GM13977 (cell line): ENCODE measurements at places on chromosomes 4 and X.

GRCh38 chr4:141210168-141210567 lies 10.5 kb upstream of the ZNF330 start:
- DNase-seq: no peak

DNA sequence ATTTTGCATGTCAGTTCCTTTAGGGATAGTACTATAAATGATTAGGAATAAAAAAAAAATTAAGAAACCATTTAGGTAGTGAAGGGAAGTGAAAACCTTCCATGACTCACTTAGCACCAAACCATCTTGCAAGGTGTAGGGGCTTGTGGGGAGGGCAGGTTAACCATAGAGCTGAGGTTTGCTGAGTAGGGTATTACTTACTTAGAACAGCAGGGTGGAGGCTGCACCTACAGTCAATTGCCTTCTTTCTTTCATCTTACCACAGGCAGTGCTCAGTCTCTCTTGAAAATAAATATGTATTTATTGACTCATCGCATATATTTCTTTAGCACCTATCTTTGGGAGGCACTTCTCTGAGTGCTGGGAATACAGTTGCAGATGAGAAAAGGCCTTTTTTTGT lies 104.9 kb upstream of the GIMD1 start:
- DNase-seq: no peak

GRCh38 chr4:118740869-118741268 lies 55.7 kb downstream of the METTL14 start:
- peak; percentile 7 for DNase-seq

DNA sequence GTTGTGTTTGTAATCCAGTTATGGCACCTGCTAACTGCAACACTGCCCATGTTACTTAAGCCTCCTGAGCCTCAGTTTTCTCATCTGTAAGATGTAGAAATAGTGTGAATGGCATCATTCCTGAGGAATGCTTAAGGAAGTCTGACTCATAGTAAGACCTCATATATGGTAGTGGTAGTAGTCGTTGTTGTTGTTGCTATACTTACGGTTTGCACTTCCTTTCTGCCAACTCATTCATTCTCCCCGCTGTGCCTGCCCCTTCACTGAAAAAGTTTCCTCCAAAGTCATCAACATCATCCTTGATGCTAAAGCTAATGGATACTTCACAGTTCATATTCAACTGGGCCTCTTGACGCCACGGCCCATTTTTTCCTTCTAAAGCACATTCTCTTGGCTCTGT lies 54.2 kb upstream of the SPANXN3 start:
- DNase-seq: no peak

DNA sequence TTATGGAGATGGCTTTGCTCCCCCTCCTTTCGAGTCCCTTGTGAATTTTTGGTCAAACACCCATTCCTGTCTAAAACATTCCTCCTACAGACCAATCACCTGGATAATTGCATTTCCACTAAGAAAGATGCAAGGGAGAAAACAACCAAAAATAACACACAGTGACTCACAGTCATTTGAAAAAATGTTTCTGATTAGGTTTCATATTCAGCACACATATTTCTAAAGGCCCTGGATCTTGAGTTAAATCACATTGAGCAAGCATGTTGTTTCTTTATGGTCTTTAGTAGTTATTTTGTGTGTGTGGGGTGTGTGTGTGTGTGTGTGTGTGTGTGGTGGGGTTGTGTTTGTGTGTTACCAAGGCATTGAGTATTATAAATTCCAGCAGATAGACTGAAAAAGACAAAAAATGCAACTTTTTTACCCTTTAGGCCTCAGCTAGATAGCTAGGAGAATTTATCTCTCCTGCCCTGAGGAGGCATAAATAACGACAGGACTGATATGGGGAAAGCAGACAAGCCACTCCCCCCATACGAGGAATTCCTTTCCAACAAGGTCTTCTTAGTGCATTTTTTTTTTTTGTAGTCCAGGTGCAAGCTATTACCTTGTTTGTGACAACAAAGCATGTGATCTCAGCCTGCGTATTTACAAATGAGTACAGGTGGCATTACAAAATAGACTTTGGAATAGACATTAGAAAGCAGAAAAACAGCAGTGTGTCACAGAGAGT lies 265.4 kb upstream of the ADGRL3 start:
- no peak for DNase-seq

GRCh38 chrX:78455901-78456300 lies 128.5 kb upstream of the CYSLTR1 start:
- DNase-seq: no peak

- no peak for DNase-seq
Observed at GRCh38 chr4:138049355-138049754, 192.8 kb downstream of the SLC7A11 start.

GRCh38 chr4:185036842-185037241 lies 18.6 kb downstream of the HELT start:
- no peak for DNase-seq

DNA sequence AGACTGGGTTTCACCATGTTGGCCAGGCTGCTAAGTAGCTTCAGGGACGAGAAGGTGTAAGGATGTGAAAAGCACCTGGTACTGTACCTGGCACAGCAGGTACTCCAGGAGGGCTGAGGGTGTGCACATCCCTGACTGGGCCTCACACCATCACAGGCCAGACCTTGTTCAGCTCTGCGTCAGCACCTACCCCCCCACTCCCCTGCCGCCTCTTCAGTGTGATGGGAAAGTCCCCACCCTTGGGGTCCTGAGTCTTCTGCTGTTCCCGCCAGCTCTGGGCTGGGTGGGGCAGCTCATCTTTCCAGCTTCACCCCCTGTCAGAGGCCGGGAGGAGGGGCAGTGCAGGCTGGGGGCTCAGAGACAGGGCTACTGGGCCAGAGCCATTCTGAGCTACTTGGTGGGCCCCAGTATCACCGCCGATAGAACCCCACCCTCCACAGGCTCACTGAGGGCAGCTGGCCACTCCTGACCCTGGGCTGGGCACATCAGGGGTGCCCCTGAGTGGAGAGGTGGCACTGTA lies 6.7 kb upstream of the SH3BP2 start:
- DNase-seq: peak; percentile 73

DNA sequence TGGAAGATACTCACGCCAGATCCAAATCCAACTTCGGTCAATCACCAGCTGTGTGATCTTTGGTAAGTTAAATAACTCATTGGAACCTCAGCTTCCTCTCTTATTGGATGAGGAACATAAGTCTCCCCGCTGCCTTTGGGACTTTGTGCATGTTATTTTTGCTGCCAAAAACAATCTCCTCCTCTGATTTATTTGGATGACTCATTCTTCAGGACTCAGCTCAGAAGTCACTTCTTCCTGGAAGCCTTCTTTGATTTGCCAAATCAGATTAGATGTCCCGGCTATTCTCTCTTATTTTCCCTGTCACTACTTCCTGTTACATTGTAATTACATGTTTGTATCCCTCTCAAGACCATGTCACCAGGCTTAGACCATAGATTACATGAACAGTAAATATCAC lies 138.0 kb upstream of the BOD1L1 start:
- DNase-seq: no peak

DNA sequence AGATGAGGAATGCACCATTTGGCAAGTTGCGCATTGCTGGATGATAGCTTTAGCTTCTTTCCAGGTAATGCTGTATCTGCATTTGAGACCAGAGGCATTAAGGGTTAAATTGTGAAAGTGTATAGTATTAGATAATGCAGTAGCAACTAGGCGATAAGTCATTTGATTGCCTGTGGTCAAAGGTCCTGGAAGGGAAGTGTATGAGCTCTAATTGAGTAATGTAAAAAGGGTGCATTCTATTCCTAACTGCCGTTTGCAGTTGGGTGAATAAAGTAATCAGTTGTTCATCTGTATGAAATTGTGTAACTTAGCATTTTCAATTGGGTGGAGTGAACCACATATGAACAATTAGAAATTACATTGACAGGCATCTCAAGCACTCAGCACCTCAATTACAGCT lies 54.5 kb upstream of the WDR1 start:
- no peak for DNase-seq

- DNase-seq: no peak
Observed at GRCh38 chrX:17488036-17488435, 113.0 kb downstream of the NHS start.

- DNase-seq: no peak
Observed at GRCh38 chrX:109797311-109797975, 64.4 kb upstream of the ACSL4 start.

GRCh38 chrX:65667157-65667502 lies 324 bp upstream of the MSN start:
- DNase-seq: no peak

DNA sequence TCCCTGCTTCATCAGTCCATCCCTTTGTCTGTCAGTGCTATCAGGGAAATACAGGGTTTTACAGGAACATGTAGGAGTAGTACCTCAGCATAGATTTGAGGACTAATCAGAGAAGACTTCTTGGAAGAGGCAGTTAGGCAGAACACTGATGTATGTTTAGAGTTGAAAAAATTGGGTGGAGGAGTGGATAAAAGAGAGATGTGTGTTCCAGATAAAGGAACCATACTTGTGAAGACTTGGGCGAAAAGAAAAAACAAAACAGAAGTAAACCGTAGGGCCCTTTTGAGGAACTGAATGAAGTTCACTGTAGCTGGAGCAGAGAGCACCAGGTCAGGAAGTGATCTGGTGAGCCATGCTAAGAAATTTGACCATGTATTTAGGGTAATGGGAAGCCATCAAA lies 32.3 kb downstream of the AFF1 start:
- no peak for DNase-seq

- no peak for DNase-seq
Observed at GRCh38 chrX:2371026-2371711, 129.6 kb downstream of the DHRSX start.

GRCh38 chr4:57303012-57303751 lies 193.0 kb upstream of the IGFBP7 start:
- DNase-seq: no peak

- no peak for DNase-seq
Observed at GRCh38 chrX:23012162-23012561, 12.4 kb downstream of the DDX53 start.

DNA sequence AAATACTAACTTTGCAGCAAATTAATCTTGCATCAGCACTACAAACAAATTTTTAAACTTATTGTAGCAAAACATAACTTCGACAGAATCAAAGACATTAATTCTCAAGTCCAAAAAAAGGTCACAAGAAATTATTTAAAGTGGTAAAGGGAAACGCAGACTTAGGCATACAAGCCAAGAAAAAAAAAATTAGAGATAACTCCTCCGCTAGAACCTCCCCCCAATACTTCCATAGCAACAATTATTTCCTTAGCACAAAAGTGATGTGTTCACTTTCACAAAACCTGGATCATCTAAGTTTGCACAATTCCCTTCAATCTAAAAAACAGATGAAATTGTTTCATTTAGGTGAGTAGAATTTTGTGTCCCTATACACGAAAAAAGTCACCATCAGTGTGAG lies 1.1 kb downstream of the LRBA start:
- DNase-seq: no peak

DNA sequence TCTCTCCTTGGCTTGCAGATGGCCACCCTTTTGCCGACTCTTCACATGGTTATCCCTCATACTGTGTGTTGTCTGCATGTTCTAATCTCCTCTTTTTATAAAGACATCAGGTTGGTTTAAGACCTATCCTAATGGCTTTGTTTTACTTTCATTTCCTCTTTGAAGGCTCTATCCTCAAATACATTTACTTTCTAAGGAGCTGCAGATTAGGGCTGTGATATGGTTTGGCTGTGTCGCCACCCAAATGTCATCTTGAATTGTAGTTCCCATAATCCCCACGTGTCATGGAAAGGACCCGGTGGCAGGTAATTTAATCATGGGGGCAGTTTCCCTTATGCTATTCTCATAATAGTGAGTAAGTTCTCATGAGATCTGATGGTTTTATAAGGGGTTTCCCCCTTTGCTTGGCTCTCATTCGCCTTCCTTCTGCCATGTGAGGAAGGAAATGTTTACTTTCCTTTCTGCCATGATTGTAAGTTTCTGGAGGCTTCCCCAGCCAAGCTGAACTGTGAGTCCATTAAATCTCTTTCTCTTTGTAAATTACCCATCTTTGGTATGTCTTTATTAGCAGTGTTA lies 204.5 kb downstream of the RELL1 start:
- DNase-seq: no peak

DNA sequence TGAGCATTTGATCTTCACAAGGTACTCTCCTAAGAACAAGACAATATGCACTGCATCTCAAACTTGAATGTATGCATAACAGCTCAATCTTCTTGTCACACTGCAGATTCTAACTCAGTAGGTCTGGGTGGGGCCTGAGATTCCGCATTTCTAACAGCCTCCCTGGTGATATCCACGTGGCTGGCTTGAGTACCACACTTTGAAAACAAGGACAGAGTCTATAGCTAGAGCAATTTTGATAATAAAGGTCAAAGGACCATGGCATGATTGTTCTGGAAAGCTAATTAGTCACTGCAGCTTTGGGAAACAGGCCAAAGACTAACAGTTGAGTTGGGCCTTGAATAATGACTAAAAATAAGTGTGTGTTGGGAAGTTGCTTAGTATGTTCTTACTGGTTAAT lies 213.3 kb downstream of the GBA3 start:
- DNase-seq: no peak

GRCh38 chrX:129932821-129933321 lies 26.9 kb downstream of the UTP14A start:
- no peak for DNase-seq

- peak; percentile 19 for DNase-seq
Observed at GRCh38 chr4:113094802-113095201, 45.3 kb downstream of the ANK2 start.

DNA sequence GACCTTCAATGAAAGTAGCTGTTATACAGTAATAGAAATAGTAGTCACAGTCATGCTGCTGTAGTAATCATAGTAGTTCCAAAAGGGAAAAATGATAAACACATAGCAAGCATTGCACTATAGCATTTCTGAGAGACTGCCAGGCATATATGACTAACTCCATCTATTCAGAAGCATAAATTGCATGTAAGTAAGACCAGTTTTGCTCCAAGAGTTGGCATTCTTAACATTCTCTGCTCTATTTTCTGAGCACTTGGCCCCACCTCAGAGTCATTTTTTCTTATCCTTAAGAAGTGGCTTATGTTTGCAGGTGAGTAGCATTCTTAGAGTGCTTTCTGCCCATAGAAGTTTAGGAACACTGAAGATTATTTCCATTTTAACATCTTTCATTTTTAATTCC lies 490.3 kb upstream of the TECRL start:
- DNase-seq: no peak

- peak; percentile 65 for DNase-seq
Observed at GRCh38 chr4:184328022-184328736, 110.5 kb upstream of the ENPP6 start.

GRCh38 chr4:4426511-4427120 lies 39.7 kb downstream of the NSG1 start:
- no peak for DNase-seq
